Bronchial epithelial cell (primary cell): ENCODE measurements at places on chromosomes 13 and 19.

DNA sequence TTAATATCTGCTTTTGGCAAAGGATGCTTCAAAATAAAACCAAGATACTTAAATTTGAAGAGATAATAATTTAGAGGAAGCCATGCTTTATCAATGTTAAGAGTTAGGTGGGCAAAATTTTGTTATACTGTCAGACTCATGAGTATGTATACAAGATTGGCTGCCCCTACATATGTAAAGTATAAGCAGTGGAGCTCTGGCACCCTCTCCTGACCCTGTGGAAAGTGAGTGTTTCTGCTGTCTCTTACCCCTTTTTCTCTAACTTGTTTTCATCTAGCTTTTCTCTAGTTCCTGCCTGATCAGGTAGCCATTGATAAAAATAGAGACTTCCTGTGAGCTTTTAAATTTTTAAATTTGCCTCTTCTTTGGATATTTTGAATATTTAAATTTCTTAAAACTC lies 710.9 kb upstream of the SPRY2 start:
- DNase-seq: peak; percentile 2

- peak; percentile 79 for DNase-seq
Measured at GRCh38 chr19:44648631-44649251, 5.0 kb downstream of the PVR start.

DNA sequence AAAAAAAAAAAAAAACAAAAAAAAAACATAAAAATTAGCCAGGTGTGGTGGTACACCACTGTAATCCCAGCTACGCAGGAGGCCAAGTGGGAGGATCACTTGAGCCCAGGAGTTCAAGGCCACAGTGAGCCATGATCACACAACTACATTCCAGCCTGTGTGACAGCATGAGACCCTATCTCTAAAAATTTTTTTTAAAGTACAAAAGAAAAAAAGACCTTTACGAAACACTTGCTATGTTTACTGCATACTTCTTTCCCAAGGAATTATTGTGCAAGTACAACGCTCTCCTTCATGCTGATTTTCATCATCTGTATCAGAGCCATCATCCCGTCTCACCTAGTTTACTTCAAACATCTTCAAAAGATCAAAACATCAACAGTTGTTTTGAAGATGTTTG lies 28.6 kb upstream of the ZNF780A start:
- DNase-seq: no peak

DNA sequence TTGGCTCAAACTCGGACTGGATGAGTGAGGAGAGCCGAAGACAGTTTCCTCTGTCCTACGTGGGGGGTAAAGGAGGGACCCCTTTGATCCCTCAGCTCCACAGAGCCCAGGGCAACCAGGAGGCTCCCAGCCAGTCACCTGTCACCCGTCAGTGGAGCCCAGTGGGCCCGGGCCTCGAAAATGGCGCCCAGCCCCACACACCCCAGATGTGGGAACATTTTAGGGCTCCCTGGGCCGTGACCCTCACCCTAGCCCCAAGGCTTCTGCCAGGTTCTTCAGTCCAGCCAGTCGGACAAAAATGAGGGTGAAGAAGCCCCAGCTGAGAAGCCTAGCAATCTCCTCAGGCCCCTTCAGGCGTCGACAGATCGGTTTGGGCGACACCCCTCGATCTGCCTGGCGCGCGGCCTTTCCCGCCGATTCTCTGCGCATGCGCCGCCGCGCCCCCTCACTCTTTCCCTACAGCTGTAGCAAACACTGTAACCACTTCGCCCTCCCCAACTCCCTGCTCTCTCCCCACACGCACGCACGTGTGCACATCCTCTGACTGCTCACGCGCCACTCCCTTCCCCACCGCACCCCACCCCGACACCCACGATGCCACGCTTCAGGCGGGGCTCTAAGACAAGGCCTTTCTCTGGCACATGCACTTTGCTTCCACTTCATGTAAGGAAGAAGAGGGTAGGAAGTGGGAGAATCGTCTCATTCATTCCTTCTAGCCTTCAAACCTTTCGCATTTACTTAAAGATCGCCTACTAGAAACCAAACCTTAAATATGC lies at the start of gene SLC6A16:
Gene SLC6A16, minus strand, starts transcription at position 391 of the 776 bp plus-strand sequence. CDS start 13,844 bp downstream, outside the sequence.
- DNase-seq: no peak

DNA sequence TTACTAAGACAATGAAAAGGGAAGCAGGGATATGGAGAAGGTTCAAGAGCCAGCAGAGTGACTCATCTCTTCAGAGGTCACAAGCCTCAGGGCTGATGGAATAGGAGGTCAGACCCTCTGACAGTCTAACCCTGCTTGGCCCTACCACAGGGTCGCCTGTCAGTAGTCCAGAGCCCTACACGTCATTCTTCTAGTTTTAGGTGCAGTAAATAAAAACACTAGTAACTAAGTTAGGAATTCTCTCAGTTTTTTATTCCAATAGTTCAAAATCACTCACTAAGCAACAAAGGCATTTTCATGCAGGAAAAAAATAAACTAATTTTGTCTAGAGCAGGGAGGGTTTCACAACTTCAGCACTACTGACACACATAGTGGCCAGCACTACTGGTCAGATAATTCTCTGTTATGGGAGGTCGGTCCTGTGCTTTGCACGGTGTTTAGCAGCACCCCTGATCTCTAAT lies 27.2 kb downstream of the FOXO1 start:
- DNase-seq: no peak

GRCh38 chr19:46634656-46635218 lies 1.3 kb downstream of the GNG8 start:
- DNase-seq: no peak

GRCh38 chr13:93927431-93927830 lies 552.1 kb downstream of the DCT start:
- no peak for DNase-seq

DNA sequence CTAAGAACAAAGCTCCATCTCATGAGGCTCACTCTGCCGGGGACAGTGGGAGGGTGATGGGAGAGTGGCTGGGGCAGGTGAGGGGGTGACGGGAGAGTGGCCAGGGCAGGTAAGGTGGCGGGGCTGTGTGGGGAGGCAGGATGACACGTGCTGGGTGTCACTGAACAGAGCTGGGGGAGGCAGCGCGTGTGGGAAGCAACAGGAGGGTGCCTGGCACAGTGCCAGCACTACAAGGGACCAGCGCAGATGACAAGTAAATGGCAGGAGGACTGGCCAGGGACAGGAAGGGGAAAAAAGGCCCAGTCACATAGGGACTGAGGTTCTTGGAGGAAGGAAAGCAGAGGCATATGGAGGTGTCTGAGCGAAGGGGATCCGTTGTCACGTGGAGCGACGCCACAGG lies 129.9 kb downstream of the RNF17 start:
- DNase-seq: no peak

- DNase-seq: no peak
Measured at GRCh38 chr19:18855647-18856384, 24.1 kb downstream of the UPF1 start.

DNA sequence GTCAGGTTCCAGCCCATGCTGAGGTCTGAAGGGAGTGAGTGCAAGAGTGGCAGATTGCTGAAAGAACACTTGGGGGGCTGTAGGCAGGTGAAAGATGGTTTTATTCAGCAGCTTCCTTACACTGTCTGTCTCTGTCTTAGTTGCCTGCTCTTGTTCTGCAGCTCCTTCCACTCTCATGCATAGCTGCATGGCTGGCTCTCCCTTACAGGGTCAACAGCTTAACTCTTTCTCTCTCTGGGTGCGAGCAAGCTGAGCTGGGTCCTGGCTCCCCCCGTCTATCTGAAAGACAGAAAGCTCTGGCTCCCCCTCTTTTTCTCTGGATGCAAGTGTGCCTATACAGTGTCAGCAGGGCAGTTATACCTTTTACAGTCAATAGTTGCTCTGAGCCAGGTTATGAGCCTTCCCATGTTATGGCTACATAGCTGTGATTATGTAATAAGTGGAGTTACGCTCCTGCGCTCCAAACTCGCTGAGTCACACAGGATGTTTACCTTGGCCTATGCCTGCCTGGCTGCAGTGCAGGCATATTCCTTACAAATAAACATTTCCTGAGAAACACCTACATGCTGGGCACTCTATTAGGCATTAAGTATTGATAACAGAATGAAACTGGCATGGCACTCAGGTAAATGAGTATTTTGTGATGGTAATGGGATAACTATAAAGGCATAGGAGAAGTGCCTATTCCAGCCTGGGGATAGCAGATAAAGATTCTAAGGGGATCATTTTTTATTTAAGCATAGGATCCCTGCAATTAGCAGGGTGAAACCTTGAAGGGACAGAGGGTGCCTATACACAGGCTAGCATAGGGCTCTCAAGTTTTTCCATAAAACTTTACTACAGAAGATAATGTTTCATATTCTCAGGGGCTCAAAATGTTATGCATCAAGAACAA lies 826.9 kb upstream of the PCDH9 start:
- DNase-seq: peak; percentile 90

DNA sequence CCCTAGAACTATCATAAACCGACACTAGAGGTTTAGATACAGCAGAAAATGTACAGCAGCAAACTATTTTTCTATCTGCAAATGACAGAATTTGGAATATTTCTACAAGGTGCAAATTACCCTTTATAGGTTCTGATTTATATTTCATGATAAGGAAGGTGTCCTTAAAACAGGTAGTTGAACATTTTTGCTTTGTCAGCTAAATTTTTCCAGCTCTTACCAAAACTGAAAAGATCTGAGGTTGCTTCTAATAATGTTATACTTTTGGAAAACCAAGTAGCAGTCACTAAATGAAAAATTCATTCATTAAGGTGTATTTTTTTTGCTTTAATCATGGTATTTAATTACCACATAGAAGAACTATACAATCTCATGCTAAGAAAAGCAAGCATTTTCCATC lies 9.0 kb downstream of the SHISA2 start:
- DNase-seq: no peak

DNA sequence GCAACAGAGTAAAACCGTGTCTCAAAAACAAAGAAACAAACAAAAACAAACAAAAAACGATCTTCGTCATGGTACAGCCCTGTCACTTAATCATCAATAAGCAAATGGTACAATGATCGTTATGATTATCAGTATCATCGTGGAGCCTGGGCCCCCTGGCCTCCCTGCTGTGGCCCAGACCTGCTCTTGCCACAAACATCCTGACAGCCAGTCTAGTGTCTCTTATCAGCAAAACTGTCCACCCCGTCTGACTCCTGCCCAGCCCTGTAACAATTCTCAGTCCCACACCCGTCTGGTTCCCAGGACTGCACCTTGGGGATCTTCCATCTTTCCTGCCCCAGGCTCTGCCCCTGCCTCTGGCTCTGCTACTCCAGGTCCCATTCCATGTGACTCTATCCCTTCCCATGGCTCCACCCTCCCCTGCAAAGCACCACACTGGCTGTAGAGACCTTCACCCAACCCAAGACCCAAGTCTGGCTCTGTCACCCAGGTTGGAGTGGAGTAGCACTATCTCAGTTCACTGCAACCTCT lies 5.7 kb downstream of the ZNF653 start:
- DNase-seq: no peak

- no peak for DNase-seq
Measured at GRCh38 chr19:41734156-41734555, 21.2 kb upstream of the CEACAM6 start.

DNA sequence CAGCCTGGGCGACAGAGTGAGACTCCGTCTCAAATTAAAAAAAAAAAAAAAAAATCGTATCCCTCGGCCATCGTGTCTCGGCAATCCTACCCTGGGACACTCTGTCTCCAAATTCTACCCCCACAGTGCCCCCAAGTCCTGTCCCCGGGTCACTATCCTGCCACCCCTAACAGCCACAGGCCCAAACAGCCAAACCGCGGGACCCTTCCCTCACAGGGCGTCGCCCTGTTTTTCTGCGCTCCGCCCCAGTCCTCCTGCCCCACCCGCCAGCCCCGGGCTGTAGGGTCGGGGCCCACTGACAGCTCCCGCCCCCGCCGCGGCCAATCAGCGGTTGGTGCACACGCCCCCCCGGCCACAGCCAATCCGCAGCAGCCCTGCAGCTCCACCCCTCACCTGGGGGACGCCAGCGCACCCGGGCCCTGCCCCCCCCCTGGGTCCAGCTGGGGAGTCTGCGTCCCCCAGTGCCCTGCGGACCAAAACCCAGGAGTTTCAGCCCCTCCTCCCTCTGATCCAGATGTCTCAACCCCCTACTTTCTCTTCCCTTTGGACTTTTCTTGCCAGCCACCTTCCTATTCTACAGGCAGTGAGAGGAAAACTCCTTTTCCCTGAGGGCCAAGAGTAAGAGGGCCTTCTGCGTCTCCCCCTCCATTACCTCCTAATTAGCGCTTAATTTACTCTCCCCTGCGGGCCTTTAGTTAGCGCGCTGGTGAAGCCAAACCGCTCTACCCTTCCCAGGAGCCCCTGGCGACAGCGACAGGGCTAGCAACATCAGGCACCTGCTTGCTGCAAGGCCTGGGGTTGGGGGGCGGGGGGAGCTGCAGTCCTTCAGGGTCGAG lies 1.5 kb upstream of the BCAT2 start:
- DNase-seq: peak; percentile 28

DNA sequence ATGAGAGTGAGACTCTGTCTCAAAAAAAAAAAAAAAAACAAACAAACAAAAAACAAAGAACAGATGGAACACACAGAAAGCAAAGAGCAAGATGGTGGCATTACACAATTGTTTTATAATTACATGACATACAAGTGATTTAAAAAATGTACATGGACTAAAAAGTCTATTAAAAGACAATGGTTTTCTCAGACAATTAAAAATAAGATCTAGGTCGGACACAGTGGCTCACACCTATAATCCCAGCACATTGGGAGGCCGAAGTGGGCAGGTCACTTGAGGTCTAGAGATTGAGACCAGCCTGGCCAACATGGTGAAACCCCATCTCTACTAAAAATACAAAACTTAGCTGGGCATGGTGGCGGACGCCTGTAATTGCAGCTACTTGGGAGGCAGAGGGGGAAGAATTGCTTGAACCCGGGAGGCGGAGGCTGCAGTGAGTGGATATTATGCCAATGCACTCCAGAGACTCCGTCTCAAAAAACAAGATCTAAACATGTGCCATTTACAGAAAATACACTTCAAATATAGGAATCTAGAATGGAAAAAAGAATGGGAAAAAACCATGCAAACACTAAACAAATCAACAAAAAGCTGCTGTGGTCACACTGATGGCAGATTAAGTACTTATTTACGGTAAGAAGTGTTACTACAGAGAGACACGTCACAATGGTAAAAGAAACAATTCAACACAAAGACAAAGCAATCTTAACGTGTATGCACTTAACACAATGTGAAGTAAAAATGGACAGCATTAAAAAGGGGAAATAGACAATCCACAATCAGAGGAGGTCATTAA lies 26.7 kb downstream of the MIER2 start:
- no peak for DNase-seq

GRCh38 chr19:7196763-7197118 lies 97.5 kb downstream of the INSR start:
- DNase-seq: no peak
